H7 (cell line): ENCODE measurements at places on chromosomes 6 and 20. TPM values are rescaled to one million over a fixed set of nuclear protein-coding genes. Genes with fewer than 3 reads are reported as not detected.
A peak's percentile ranks its signal among the peaks of the same experiment; 100 is the strongest.

TGM3 gene
- 0.90 TPM in 1 of 2 replicates, not detected in the other for total RNA-seq

WFDC2 gene
- total RNA-seq, result 10.0 and 16.5 TPM in 2 replicates

CARMIL1 gene
- total RNA-seq, result 19.4 and 23.4 TPM in 2 replicates

LST1 gene
- not detected in 2 replicates for total RNA-seq

PDYN gene
- total RNA-seq, result 0.15 and 0.52 TPM in 2 replicates

PBOV1 gene
- total RNA-seq, result not detected in 2 replicates

SPATS1 gene
- total RNA-seq, result not detected in 2 replicates

PKIB gene
- 62.9 and 64.9 TPM in 2 replicates for total RNA-seq

GRCh38 chr20:6558341-6558740 lies 209.1 kb upstream of the BMP2 start:
- DNase-seq, result no peak

DNA sequence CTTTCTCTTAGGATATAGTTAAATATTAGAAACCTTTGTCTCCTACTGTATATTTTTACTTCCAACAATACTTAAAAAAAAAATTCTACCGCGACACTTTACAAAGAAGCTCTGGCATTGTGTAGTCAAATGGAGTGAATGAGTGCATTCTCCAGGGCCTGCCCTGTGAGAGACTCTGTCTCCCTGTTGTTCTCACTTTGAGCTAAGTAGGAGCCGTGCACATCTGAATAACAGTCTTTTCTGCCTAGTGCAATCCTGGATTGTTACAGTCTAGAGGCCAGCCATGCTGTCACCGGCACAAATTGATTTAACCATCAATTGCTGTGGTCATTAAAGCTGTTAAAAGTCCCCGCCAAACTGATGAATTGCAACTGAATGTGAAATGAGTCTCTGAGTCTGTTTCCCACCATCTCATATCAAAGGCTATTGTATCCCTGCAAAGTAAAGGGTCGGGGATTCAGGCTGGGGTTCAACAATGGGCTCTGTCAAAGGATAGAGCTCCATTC lies 156.0 kb downstream of the RFPL4B start:
- DNase-seq, result peak; percentile 7

DNA sequence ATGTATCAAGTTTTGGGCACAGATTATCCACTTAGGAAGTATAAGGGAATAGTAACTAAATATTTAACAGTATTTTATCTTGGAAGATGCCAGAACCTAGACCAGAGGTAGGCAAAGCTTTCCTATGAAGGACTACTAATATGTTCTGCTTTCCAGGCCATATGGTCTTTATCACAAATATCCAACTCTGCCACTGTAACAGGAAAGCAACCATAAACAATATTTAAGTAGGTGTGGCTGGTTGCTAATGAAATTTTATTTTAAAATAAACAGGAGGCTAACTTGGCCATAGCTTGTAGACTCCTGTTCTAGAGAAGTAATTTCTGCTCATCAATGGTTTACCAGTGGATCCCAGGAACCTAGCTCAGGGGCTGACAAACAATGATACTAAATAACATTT lies 39.4 kb downstream of the NOL7 start:
- no peak for DNase-seq

DNA sequence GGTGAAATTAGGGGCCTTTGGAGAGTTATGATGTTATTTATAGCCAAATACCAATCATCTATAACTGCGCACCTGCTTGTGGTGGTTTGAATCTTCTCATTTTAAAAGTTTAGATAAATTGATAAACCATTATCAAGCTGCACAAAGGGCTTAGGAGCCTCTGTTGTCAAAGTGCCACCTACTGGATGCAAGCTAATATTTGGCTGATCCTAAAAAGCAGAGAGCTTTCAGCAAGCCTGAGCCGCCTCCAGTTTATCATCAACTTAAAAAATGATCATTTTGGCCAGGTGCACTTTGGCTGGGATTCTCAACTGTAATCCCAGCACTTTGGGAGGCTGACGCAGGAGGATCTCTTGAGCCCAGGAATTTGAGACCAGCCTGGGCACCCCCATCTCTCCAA lies 58.5 kb upstream of the ATXN1 start:
- DNase-seq, result no peak

DNA sequence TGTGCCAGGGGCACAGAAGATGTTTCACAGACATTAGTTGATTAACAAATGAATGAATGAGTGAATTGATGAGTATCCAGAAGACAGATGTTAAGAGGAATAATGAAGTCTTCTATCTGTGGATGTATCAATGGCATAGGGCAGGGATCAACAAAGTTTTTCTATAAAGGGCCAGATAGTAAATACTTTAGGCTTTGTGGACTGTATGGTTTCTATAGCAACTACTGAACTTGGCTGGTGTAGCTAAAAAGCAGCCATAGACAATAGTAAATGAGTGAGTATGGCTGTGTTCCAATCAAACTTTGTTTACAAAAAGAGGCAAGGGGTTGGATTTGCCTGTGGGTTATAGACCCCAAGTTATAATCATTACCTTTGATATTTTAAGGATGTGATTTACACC lies 144.0 kb downstream of the PRL start:
- DNase-seq, result no peak

- no peak for DNase-seq
These were observed 98.3 kb downstream of the PREX1 start for GRCh38 chr20:48729538-48729937.

DNA sequence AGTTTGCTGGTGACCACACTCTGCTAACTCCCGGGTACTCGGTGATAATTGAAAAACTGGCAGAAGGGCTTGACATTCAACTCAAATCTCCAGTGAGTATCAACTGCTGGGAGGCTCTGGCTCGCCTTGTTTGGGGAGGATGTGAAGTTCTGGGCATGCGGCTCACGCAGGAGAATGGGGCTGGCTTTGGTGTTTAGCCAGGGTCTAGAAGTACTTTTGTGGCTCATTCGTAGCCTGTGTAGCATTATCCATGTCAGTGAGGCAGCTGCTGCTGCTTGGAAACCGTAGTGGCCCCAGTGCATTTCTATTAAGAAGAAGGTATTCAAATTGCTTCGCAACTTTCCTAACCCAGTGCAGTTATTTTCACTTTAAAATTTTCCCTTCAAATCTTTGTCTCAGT lies 52.2 kb downstream of the KDM1B start:
- DNase-seq, result no peak

GRCh38 chr6:116022841-116023445 lies 37.7 kb downstream of the FRK start:
- DNase-seq, result no peak

DNA sequence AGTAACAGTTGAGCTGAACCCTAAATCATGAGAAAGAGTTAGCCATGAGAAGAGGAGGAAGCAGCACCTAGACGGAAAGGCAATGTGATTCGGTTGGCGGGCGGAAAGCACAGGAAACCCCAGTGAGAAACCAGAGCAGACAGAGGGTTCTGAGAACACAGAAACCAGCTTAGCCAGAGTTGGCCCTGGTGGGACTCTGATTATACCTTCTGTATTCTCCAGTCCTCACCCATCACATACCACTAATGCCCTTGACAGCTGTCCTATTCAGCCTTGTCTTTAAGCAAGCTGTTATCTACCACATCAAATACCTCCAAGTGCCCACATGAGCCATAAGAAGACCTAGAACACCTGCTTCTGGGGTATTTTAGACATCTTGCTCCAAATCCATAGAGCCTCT lies 58.9 kb upstream of the LRRC1 start:
- no peak for DNase-seq

- DNase-seq, result no peak
These were observed 872.4 kb upstream of the SLC35B3 start for GRCh38 chr6:9307786-9308185.

DNA sequence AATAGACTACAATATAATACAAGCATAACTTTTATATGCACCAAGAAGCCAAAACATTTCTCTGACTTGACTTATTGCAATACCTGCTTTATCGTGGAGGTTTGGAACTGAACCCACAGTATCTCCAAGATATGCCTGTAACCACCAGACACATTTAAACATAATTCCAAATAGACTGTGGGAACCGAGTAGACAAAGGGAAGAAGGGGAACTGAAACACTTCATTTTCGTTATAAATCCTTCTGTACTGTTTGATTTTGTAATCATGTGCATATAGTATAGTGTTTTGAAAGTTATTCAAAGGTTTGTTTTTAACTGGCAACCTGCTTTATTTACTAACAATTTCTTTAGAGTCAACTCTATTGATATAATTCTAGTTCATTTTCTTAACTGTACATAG lies 154.9 kb upstream of the BEND6 start:
- DNase-seq, result no peak

GRCh38 chr6:55794136-55794812 lies 81.1 kb downstream of the BMP5 start:
- no peak for DNase-seq

DNA sequence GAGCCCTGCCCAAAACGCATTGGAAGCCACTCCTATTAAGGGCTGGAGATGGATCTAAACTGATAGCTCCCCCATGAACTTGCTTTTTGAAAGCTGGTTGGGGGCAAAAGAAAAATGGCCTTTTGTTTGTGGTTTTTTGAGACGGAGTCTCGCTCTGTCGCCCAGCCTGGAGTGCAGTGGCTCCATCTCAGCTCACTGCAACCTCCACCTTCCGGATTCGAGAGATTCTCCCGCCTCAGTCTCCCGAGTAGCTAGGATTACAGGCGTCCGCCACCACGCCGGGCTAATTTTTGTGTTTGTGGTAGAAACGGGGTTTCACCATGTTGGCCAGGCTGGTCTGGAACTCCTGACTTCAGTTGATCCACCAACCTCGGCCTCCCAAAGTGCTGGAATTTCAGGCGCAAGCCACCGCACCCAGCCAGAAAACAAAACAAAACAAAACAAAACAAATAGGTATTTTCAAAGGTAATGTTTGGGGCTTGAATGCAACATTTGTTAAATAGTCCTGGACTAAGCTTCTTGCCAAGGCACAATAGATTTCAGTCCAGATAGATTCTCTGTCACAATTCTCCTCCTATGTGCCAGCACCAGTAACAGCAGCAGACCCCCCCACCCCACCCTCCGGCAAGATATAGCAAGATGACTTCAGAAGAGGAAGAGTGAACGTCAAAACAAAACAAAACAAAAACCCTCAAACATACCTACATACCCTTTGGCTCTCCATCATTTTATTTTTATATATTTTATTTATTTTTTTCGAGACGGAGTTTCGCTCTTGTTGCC lies 26.5 kb upstream of the ABT1 start:
- no peak for DNase-seq

DNA sequence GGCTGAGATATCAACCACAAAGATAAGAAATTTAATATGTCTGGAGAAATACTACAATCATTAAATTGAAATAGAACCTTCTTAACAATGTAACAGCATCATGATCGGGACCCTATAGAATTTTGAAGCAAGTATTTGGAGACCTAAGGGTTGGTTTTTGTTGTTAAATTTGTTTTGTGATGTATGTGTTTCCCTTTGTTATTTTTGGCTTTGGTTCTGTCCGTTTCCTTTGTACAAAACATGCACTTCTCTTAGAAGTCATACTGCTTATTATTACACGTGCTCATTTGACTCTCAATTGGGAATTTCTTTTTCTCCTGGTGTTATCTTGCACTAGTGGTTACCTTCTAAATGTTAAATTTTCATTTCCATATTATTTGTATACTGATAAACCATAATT lies 4.0 kb upstream of the PLN start:
- no peak for DNase-seq

DNA sequence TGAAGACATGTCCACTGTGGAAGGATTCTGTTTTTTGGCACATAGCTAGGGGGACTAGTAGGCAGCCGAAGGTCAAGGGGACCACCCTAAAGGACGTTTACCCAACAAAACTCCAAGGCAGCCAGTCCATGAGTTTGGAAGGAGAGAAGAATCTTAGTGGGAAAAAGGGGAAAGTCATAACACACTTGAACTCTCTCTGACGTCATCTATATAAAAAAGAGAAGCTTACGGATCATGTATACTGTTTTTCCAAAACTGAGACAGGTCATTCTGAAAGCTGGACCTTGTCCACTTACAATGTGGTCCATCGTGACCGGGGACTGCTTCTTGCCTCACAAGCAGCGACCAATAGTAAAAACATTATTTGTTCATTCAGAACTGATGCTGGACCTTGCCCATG lies 95.5 kb downstream of the MBOAT1 start:
- DNase-seq, result no peak

DNA sequence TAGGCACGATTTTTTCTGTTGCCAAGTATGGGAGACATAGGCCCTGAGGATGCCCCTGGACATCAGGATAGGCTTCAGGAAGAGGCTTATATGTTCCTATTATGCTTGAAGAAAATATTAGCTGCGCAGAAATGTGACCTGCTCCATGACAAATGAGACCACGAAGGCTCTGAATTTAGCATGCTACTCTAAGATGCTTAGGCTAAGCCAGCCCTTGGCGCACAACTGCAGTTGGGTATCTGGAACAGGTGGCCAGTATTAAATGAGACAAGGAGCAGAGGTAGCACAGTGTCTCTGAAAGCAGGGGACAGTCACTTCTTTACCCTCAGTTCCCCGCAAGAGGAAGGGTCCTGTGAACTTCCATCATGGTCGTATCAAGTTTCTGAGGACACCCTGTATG lies 90.0 kb downstream of the RREB1 start:
- DNase-seq, result no peak
